ENCODE measurements at places on chromosomes 12 and 14. TPM values are rescaled to one million over a fixed set of nuclear protein-coding genes. Genes with fewer than 3 reads are reported as not detected.
A peak's percentile ranks its signal among the peaks of the same experiment; 100 is the strongest.

GRCh38 chr14:68486809-68487208 lies 306.1 kb downstream of the ZFP36L1 start:
- no peak overlapping the region for H3K27ac ChIP-seq
- H3K4me3 ChIP-seq: no peak overlapping the region
- DNase-seq: no peak
- H3K36me3 ChIP-seq: no peaks in the 10 kb centered on the region
- no peaks in the 10 kb centered on the region for H3K27me3 ChIP-seq

TPPP2 gene
- total RNA-seq: not detected

DNA sequence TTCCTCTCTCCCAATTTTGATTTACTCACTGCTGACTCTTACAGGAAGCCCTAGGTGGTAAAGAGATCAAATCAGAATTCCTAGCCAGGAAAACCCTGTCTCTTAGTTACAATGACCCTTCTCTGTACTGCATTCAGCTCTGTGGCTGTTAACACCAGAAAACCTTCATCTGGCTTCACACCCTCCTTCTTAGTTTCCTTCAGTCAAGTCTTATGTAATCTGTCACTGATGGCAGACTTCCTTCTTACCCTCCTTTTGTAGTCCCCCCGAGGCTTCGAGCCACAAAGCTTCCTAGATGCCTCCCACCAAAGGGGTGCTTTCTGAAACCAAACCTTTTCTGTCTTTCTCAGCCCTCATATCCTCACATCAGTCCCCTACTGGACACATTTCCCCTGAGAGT lies 16.5 kb downstream of the NGDN start:
- no peak for DNase-seq
- H3K36me3 ChIP-seq: peaks cover 3% of the 10 kb centered on the region
- H3K27ac ChIP-seq: no peak overlapping the region

GRCh38 chr12:93813186-93813585 lies 136.0 kb downstream of the CRADD start:
- no peak overlapping the region for H3K4me3 ChIP-seq
- no peaks in the 10 kb centered on the region for H3K27me3 ChIP-seq
- no peaks in the 10 kb centered on the region for H3K4me1 ChIP-seq
- no peak overlapping the region for H3K27ac ChIP-seq
- H3K36me3 ChIP-seq: no peaks in the 10 kb centered on the region

- H3K4me1 ChIP-seq: no peaks in the 10 kb centered on the region
- DNase-seq: peak; percentile 63
- no peaks in the 10 kb centered on the region for H3K27me3 ChIP-seq
- H3K4me3 ChIP-seq: no peak overlapping the region
- H3K36me3 ChIP-seq: peaks cover 8% of the 10 kb centered on the region
Observed at GRCh38 chr14:69460093-69460701, 24.3 kb upstream of the PLEKHD1 start.

- peaks cover 2% of the 10 kb centered on the region for H3K36me3 ChIP-seq
- no peak for DNase-seq
- peak overlapping the region; percentile 99 for H3K27ac ChIP-seq
Observed at GRCh38 chr12:6363330-6364043, 11.9 kb downstream of the SCNN1A start.

CCDC92 gene
- total RNA-seq: 9.7 TPM

CLEC7A gene
- not detected for total RNA-seq

DYRK4 gene
- total RNA-seq: 27.1 TPM

GRCh38 chr14:91716999-91717398 lies 14.9 kb downstream of the CATSPERB start:
- no peak overlapping the region for H3K4me3 ChIP-seq
- H3K4me1 ChIP-seq: no peaks in the 10 kb centered on the region
- no peak for DNase-seq
- no peaks in the 10 kb centered on the region for H3K36me3 ChIP-seq
- H3K27me3 ChIP-seq: no peaks in the 10 kb centered on the region
- no peak overlapping the region for H3K27ac ChIP-seq

IGF1 gene
- 0.42 TPM for total RNA-seq

EMP1 gene
- 110 TPM for total RNA-seq

KRT77 gene
- total RNA-seq: not detected

PLEKHH1 gene
- 27.6 TPM for total RNA-seq

- H3K4me1 ChIP-seq: peaks cover 13% of the 10 kb centered on the region
- DNase-seq: no peak
Observed at GRCh38 chr12:52551216-52551865, 1.6 kb downstream of the KRT71 start.

DNA sequence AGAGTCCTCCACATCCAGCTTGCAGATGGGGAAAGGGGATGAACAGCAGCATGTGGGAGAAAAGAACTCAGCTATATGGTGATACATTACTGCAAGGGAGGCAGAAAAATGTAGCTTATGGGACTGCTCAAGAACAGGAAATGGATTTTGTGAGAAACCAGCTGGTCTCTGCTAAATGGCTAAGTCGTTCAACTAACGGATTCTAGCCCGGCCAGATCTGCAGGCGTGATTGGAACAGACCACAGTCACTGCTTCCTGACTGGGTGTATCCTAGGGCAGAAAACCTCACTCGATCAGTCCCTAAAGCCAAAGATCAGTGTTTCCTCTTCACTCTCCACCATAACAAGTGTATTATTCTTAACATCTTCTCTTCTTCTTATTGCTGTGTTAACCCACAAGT lies 8.1 kb upstream of the PTGDR start:
- H3K4me1 ChIP-seq: no peaks in the 10 kb centered on the region
- no peak overlapping the region for H3K27ac ChIP-seq
- H3K27me3 ChIP-seq: no peaks in the 10 kb centered on the region
- no peaks in the 10 kb centered on the region for H3K36me3 ChIP-seq
- H3K4me3 ChIP-seq: no peak overlapping the region

GRCh38 chr12:47026291-47026690 lies 53.1 kb upstream of the PCED1B start:
- no peak overlapping the region for H3K4me3 ChIP-seq
- H3K4me1 ChIP-seq: no peaks in the 10 kb centered on the region
- no peaks in the 10 kb centered on the region for H3K36me3 ChIP-seq
- no peaks in the 10 kb centered on the region for H3K27me3 ChIP-seq
- H3K27ac ChIP-seq: no peak overlapping the region
- DNase-seq: no peak

Measured in HCT116 (cell line).